CD4-positive, alpha-beta T cell treated with Interleukin-4 for 1 hour (primary cell): ENCODE measurements at places on chromosomes 16 and 17.

DNA sequence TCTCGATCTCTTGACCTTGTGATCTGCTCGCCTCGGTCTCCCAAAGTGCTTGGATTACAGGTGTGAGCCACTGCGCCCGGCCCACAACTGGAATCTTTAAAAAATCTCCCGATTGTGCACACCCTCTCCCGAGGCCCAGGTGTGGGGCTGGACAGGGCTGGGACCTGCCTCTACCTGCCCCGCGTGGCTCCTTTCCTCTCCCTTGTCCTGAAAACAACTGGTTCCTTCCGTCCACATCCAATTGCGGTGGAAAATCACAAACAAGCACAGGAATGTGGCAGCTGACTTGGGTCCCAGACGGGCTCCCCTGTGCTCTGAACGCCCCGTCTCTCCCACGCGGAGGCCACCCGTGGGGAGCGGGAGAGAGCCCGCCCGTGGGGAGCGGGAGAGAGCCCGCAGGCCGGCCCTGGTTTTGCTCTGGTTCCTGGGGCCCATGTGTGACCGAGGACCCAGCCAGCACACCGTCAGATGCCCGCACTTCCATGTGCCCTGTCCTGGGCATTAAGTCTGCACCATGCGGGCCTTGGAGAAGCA, 3.0 kb upstream of the TMEM204 start:
- DNase-seq: no peak

GRCh38 chr17:28928061-28928460, 23.3 kb downstream of the PHF12 start:
- DNase-seq: peak; percentile 35

DNA sequence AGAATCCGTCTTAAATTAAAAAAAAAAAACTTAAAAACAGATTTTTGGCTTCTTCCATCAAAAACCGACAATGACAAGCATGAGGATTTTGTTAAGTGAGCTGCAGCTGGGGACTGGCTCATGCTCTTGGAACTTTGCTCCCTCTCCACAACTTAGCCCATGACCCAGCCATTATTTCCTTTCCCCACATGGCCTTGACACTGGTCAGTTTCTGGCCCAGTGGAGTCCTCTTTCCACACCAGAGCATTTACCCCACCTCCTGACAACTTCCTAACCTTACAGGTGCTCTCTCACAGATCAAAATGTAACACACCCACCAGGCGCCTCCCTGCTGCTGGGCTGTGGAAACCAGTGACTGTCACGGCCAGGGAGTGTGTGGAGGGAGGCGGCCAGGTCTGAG, 62.7 kb upstream of the ZNF267 start:
- no peak for DNase-seq

GRCh38 chr16:66326991-66327513, 39.4 kb upstream of the CDH5 start:
- no peak for DNase-seq
